ENCODE measurements at places on chromosomes 3 and 15.

DNA sequence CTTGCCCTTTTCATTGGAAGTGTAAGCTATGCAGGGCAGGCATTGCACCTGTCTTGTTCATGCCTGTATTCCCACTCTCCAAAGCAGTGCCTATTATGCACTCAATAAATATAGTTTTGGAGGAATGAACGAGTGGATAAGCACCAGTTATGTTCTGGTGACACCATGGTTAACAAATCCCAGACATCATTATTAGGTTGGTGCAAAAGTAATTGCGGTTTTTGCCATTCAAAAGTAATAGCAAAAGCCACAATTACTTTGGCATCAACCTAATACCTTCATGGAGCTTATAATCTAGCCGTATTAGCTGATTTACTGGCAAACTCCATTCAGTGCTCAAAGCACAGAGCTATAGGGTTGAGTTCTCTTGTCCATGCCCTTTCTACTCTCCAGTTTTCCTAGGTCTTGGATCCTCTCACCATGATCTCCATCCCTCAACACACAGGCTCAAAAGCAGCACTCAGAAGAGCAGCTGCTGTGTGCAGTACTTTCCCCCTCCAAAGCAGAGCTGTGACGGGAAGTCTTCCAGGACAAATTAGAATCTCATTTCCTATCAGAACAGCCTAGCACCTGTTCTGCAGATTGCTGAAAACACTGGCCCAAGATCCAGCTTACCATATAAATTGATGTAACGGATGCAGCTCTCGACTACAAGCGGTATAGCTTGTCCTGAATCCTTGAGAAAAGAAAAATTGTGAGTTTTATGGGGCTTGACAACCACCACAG, 63.2 kb upstream of the RAD18 start:
- DNase-seq: no peak

- DNase-seq: no peak
Measured at GRCh38 chr15:47299846-47300434, 417.4 kb upstream of the SEMA6D start.

GRCh38 chr15:88131937-88132336, 124.6 kb downstream of the NTRK3 start:
- no peak for DNase-seq

DNA sequence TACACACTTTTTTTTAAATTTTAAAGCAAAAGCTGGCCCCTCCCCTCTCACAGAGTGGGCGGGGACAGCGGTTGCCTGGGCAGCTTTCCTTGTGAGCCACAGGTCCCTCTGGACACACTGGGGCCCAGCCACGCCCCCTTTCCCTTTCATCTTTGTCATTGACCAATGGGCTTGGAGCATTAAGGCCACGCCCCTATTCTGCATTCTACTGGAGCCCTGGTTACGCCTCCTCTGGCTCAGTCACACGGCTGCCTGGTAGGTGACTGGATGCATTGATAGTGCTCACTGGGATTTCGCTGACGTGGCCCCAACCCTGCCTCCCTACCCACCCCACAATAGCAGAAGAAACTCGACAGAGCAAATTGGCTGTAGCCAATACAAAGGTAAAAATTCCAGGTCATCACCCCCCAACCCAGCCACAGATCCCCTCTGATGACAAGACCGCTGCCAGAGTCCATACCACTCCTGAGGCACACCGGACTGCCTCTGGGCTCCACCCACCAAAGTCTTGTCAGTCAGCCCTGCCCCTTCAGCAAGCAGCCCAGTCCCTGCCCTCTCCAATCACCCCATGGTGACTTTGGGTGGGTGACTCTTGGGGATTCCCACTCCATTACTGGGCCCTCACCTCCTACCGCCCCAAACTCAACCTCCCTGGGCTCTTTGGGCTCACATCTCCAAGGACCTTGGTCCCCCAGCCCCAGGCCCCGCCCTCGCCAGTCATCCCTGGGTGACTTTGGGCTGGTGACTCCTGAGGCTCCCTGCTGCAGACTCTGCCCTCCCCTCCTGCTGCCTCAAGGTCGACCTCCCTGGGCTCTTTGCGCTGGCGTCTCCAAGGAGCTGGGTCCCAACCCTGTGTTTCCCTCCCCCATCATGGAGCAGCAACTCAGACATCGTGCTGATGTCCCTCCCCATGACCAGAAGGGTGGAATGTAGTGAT, 112.2 kb upstream of the FAN1 start:
- DNase-seq: no peak

- no peak for DNase-seq
Measured at GRCh38 chr3:173789530-173790162, 392.1 kb downstream of the NLGN1 start.

GRCh38 chr3:111481551-111481950, 60.4 kb upstream of the CD96 start:
- DNase-seq: no peak

GRCh38 chr15:98881526-98882520, 125.8 kb downstream of the PGPEP1L start:
- no peak for DNase-seq

DNA sequence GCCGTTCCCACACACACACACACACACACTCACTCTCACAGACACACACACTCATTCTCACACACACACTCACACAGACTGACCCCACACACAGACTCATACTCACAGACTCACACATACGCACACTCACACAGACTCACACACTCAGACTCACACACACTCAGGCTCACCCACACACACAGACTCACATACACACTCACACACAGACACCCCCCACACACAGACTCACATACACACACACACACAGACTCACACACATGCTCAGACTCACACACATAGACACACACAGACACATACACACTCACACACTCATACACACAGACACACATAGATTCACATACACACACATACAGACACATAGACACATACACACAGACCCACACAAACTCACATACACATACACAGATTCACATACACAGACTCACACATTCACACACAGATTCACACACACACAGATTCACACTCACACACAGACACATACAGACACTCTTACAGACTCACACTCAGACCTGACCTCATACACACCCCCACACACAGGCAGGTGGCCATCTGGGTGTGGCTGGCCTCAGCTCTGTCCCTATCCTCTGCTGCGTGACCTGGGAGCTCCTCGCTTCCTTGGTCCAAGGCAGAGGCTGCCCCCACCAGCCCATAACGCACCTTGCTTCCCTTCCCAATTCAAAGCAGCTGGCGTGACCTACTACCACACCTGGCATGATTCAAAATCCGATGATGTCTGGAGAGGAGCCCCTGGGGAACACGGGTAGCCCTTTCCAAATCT, 1.9 kb downstream of the C3orf22 start:
- no peak for DNase-seq

- no peak for DNase-seq
Measured at GRCh38 chr3:100277255-100277800, 16.5 kb downstream of the TBC1D23 start.

DNA sequence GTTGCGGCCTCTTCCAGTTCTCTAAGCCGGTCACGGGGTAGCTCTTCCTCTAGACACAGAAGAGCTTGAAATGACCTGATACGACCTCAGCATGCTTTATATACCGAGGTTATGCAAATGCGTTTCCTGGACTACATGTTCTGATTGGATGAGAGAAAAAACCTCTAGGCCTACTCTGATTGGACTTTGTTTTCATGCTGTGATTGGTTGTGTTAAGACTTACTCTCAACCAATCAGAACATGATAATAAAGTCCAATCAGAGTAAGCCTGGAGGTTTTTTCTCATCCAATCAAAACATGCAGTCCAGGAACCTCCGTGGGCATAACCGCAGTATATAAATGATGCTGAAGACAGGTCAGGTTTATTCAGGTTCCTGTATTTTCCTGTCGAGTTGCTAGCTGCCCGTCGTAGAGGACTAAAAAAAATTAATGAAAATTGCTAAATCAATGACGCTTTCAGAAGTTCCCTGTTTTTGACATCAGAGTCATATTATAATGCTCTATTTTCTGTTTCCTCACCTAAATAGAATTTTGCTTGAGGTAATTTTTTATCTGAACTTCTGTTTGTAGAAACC, 177.4 kb downstream of the POTEB3 start:
- no peak for DNase-seq

DNA sequence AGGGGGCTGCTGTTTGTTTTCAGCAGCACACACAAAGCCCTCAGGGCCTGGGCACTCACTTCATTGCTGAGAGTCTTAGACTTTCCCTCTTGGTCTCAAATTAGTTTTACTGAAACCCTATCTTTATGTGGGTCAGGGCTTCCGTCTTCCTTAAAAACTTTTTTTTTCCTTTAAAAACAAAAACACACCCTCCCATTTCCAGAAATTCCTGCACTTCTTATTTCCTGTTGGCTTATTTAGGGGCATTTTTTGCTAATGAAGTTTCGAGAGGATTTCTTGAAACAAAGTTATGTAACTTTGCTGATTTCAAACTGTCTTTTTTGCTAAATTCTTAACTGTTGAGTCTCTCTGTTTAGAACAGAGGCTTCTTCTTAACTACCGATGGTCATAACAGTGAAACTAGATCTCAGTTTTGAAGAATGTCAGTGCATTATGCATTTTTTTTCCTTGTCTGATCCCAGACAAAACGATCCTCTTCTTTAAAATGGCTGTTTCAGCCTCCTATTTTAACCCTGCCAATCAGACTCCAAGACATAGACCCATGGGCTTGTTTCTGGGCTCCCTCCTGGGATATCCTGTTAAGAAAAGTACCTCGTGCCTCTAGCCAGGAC, 23.3 kb downstream of the ANAPC13 start:
- DNase-seq: no peak

DNA sequence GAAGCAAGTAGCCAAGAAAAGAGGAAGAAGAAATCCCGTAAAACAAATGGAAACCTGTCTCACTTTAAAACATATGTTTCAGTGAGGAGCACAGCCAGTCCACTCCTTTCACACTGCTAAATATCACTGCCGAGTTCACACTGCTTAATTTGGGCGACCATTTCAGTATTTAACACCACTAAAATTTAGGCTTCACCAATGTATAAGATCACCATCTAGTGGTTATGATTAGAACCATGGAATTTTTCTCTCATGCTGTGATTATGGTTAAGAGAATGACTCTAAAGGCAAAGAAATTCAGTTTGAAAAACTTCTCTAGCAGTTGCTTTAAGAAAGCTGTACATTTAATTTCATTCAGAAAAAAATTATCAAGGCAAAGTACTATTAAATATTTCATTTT, 16.6 kb downstream of the SLC4A7 start:
- DNase-seq: no peak

GRCh38 chr3:46496746-46497555, 825 bp upstream of the RTP3 start:
- no peak for DNase-seq

- no peak for DNase-seq
Measured at GRCh38 chr15:86568378-86568777, 488.7 kb downstream of the AGBL1 start.

- no peak for DNase-seq
Measured at GRCh38 chr3:130081351-130081881, at the start of gene ALG1L2. ALG1L2 (plus strand) TSS chr3:130081831; CDS start chr3:130082017, 186 bp downstream.

DNA sequence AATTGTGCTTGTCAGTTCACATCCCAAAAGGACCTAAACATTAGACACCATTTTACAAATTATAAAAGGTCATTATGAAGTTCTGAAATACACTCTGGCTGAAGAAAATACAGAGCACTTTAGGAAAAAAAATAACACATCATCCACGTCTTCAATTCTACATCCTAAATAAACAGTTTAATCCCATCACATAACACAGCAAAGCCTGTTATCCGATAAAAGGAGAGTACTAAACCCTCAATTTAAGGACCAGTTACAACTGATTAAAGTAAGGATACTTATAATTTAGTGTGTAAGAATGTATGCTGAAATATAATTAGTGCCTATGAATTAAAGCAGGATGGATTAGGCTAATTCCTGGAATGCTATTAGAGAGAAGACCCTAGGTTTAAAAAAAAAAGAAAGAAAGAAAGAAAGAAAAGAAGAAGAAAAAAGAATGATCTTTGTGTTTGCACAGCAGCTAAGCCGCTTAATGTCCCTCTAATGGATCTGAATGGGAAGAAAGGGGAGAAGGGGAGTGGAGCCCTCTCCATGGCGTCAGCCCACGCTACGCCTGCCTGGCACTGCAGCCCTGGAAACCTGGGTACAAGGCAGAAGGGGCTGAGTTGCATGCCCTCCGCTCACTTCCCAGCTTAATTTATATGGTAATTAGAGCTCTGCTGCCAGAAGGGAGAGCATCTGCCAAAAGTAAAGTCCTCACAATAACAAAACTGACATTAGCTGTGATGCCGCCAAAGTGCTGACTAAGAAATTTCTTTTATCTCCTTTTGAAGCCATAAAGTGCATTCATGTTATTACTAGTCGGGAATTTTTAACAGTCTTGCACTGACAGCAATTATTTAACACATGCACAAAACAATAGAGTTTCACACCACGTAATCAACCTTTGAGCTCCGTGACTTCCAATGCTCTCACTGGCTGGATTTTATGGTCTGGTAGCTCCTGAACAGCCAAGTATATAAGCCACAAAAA, 90.0 kb downstream of the FSIP1 start:
- no peak for DNase-seq

DNA sequence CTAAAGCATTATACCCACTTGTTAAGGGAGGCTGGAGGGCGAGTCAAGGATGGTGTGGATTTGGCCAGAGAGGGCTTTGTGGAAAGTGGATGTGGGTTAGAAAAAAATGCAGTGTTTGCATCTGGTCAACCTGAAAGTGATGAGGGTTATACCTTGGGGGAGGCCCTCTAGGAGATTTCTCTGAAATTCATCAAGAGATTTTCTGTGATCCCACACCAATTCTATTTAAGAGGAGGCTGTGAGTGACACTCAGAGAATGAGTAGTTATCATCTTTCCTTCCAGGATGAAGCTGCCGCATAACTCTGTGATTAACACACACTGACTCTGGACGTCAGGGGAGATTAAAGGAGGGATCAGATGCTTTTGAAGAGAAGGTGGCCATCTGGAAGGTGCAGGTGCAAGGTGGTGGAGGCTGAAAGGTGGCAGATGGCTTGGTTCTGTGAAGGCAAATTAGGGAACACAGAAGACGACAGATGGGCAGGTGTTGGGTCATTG, 54.8 kb downstream of the ANAPC13 start:
- no peak for DNase-seq

GRCh38 chr3:10932596-10932995, 60.0 kb upstream of the SLC6A1 start:
- DNase-seq: no peak

DNA sequence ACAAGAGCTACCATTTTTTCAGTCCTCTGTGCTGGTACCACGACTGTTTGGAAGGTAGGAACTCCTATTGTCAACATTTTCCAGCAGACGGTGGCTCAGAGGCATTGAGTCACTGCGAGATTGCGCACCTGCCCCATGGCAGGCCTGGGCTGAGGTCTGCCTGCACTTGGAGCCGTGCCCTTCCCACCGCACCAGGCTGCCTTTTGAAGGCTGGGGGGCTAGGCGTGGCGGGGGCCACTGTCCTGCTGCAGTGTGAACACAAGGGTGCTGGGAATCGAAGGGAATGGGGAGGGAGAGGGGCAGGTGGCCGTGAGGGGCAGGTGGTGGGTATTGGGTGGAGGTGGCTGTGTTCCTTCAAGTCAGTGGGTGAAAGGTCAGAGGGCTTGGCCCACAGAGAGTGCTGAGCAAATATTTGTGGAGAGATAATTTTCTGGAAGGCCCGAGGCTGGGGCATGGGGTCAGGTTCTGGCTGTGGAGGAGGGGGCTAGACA, 16.3 kb downstream of the SNX33 start:
- DNase-seq: no peak

- no peak for DNase-seq
Measured at GRCh38 chr3:10815487-10815886, 541 bp upstream of the SLC6A11 start.

Data from stimulated activated CD8-positive, alpha-beta memory T cell treated with anti-CD3 and anti-CD28 coated beads, Interleukin-15, amount 100 ng/mL, for 4 hours (primary cell).